ENCODE measurements at places on chromosomes 3 and 15.

- no peak for DNase-seq
- no peak overlapping the region for H3K27ac ChIP-seq
- H3K4me3 ChIP-seq, result no peak overlapping the region
- no peaks in the 10 kb centered on the region for H3K36me3 ChIP-seq
- H3K27me3 ChIP-seq, result no peaks in the 10 kb centered on the region
These were observed 168.3 kb downstream of the MEIS2 start for GRCh38 chr15:36932070-36932469.

- no peak overlapping the region for H3K4me3 ChIP-seq
- no peaks in the 10 kb centered on the region for H3K4me1 ChIP-seq
- no peaks in the 10 kb centered on the region for H3K36me3 ChIP-seq
- no peak for DNase-seq
- H3K27ac ChIP-seq, result no peak overlapping the region
- H3K27me3 ChIP-seq, result no peaks in the 10 kb centered on the region
These were observed 81.5 kb upstream of the DAZL start for GRCh38 chr3:16686679-16687078.

DNA sequence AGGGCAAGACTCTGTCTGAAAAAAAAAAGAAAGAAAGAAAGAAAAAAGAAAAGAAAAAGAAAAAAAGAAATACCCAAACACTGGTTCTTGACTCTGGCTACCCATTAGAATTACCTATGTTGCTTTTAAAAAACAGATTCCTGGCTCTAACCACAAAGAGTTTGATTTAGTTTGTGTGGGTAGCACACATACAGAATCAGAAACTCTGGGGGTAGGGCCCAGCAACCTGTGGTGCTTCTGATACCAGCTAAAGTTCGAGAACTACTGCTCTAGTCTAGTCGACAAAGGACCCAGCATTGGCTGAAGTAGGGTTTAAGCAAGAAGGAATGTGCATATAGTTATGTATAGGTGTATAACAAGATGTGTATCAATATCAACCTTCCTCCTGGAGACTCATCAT lies 392.7 kb downstream of the EFHB start:
- no peak overlapping the region for H3K27ac ChIP-seq
- no peaks in the 10 kb centered on the region for H3K36me3 ChIP-seq
- DNase-seq, result no peak
- no peaks in the 10 kb centered on the region for H3K4me1 ChIP-seq

GRCh38 chr3:115399750-115400149 lies 223.6 kb upstream of the GAP43 start:
- no peak for DNase-seq
- H3K4me3 ChIP-seq, result no peak overlapping the region
- H3K36me3 ChIP-seq, result no peaks in the 10 kb centered on the region
- H3K27ac ChIP-seq, result no peak overlapping the region
- no peaks in the 10 kb centered on the region for H3K27me3 ChIP-seq

- DNase-seq, result no peak
- H3K27ac ChIP-seq, result no peak overlapping the region
- no peak overlapping the region for H3K4me3 ChIP-seq
- H3K4me1 ChIP-seq, result no peaks in the 10 kb centered on the region
These were observed 144.5 kb downstream of the MBNL1 start for GRCh38 chr3:152413240-152413639.

GRCh38 chr15:45648521-45649200 lies 13.8 kb downstream of the SQOR start:
- peak; percentile 56 for DNase-seq
- H3K27me3 ChIP-seq, result no peaks in the 10 kb centered on the region
- no peak overlapping the region for H3K4me3 ChIP-seq

DNA sequence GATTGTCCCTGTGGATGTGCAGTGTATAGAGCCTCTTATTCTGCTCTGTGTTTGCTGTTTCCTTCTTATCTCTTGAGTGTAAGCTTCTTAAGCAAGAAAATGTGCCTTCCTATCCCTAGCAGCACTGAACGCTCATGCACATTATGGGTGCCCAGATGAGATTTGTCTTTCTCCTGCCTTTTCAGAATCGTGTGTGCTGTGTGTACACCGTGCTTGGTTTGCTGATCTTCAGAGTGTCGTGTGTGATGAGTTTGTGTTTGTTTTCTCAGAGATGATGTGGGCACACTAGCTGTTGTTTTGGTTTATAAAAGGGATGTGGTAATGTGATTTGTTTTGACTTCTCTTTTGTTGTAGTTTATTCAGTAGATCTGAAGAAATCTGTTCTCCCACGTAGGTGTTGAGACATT lies 19.7 kb downstream of the GPR171 start:
- no peak for DNase-seq
- H3K4me1 ChIP-seq, result no peaks in the 10 kb centered on the region
- H3K36me3 ChIP-seq, result no peaks in the 10 kb centered on the region
- no peak overlapping the region for H3K4me3 ChIP-seq
- no peaks in the 10 kb centered on the region for H3K27me3 ChIP-seq
- no peak overlapping the region for H3K27ac ChIP-seq

DNA sequence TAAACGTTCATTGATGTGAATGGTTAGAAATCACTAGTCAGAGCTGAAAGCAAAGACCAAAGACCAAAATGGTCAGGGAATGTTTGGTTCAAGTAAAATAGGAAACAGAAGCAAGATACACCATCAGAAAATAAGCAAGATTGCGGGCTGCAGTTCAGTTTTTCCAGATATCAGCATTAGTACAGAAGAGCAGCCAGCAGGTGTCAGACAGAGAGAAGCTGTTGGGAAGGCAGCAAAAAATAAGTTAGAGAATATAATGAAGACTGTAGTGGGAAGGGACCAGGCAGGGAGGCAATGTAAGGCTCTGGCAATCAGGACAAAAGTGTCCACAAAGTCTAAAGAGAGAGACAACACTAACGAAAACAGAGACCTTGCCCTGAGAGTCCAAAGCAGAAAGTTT lies 639.4 kb upstream of the NAALADL2 start:
- no peak overlapping the region for H3K4me3 ChIP-seq
- H3K4me1 ChIP-seq, result no peaks in the 10 kb centered on the region
- no peak overlapping the region for H3K27ac ChIP-seq
- no peaks in the 10 kb centered on the region for H3K36me3 ChIP-seq
- H3K27me3 ChIP-seq, result no peaks in the 10 kb centered on the region

Data from breast epithelium (tissue), 4 donors.